Stimulated activated memory B cell treated with anti-CD40 and anti-IgM and Interleukin-4, amounts not matched to agents 10 μg/mL and 1 μg/mL and 100 μg/mL, for 72 hours (primary cell): ENCODE measurements at places on chromosomes 5 and 9.
A peak's percentile ranks its signal among the peaks of the same experiment; 100 is the strongest.

- ATAC-seq: no peak
Measured at GRCh38 chr9:70439991-70440706, 25.7 kb upstream of the KLF9 start.

DNA sequence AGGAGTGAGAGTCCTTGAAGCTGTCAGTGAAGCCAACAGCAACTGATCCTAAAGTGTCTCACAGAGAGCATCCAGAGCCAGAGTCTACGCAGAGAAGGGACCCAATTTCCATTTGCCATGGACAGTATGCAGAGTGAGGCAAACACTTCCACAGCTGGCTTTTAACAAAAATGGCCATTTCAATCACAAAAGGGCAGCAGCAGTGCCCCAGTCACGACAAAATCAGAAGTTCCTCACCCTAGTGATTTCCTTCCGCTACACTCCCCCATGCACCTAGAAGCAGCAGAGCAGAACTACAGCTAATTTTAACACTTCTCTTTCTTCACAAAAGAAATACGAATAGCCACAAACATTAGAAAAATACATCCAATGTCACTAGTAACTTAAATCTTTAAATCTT lies 27.9 kb downstream of the FBXW11 start:
- peak; percentile 92 for ATAC-seq

DNA sequence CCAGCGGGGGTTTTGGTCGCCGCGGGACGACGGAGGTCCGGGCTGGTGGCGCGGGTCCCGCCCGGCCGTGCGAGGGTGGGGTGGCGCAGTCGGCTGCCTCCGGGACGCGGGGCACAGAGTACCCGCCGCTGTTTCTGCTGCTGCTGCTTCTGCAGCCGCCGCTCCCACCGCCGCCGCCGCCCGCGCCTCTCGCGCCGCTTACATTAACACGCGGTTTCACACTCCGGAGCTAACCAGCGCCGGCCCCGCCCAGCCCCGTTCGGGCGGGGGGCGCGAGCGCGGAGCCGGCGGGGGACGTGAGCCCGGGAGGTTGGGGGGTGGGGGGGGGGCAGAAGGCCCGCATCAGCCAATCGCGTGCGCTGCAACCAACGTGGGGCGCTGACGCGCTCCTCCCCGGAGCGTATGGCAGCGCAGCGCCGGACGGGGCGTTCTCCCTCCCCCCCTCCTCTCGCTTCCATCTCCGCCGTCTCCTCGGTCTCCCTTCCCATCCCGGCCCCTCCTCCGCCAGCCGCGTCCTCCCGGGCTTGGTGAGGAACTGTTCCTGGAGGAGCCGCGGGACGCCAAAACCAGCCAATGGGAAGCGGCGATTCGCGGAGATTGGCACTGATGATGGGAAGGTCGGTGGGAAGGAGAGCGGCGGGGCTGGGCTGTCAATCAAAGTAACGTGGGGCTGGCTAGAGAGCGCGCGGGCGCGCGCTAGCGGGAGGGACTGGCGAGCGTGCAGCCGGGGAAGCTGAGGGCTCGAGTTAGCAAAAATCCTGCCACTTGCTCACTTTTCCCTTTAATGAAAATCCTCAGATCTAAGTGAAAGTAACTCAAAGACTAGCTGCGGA lies at the start of gene TLE1:
TSS of gene TLE1 (minus strand) at position 205 of the 833 bp plus-strand sequence. CDS start 1,307 bp downstream, outside the sequence.
- peak; percentile 89 for ATAC-seq

- ATAC-seq: no peak
Measured at GRCh38 chr5:383621-384020, 59.4 kb upstream of the EXOC3 start.

DNA sequence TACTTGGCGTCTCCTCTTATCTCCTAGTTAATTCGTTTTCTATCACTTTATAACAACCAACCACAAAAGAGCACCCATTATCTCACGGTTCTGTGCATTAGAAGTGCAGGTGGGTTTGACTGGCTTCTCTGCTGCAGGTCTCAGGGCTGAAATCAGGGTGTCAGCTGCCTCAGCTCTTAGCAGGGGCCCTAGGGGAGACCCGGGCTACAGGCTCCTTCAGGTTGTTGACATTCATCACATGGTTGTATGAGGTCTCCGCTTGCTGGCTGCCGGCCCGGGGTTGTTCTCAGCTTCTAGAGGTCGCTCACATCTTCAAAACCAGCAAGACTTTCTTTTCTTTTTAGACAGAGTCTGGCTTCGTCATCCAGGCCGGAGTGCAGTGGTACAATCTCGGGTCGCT lies 2.9 kb upstream of the ZMYND19 start:
- ATAC-seq: no peak

GRCh38 chr5:126676195-126676624 lies 75.5 kb downstream of the PHAX start:
- peak; percentile 77 for ATAC-seq

GRCh38 chr5:141697586-141697985 lies 15.6 kb upstream of the ARAP3 start:
- ATAC-seq: no peak

DNA sequence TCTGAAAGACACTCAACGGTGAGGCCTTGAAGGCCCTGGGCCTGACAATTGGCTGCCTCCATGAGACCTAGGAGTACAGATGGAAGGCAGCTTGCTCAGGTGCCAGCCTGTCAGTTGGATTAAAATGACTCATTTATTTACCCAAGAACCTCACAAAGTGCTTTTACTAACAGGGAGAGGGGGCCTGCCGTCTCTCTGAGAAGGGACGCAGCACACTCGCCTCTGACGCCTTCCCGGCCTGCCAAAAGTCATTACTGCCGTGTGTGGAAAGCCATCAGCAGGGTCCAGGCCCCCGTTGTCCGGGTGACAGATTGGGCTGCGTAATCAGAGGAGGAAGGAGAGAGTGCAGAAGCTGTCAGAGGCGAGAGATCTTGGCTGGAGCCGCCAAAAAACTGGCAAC lies 32.4 kb downstream of the DDX31 start:
- no peak for ATAC-seq

GRCh38 chr9:36742264-36742663 lies 169.6 kb downstream of the MELK start:
- ATAC-seq: no peak

- no peak for ATAC-seq
Measured at GRCh38 chr5:179150011-179150410, 89.8 kb downstream of the ZNF354C start.

DNA sequence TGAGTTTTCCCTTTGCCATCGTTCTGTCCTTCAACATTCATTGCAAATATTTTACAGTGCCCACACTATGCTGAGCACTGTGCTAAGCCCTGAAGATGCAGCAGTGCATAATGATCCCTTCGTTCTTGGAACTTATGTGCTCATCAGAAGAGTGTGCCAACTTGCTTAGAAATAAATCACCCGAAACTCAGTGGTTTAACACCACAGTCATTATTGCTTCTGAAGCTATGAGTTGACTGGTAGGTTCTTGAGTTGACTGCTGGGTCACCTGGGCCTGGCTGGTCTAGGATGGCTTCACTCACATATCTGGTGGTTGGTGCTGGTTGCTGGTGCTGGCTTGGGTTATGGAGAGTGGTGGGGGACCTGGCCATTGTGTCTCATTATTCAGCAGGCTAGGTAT lies 20.9 kb downstream of the PCSK5 start:
- ATAC-seq: no peak

DNA sequence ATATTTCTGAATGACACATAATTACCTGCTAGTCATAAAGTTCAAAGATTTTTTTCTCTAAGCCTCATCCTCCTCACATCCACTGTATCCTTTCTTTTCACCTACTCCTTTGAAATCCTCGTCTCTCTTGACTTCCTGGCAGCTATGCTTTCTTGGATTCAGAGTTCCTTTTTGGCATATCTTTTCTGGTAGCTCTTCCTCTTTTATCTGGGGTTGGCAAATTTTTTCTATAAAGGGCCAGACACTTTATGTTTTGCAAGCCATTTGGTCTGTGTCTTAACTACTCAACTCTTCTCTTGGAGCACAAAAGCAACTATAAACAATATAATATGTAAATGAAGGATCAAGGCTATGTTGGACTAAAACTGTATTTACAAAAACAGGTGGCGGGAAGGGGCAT lies 197.5 kb downstream of the KIAA0825 start:
- no peak for ATAC-seq

DNA sequence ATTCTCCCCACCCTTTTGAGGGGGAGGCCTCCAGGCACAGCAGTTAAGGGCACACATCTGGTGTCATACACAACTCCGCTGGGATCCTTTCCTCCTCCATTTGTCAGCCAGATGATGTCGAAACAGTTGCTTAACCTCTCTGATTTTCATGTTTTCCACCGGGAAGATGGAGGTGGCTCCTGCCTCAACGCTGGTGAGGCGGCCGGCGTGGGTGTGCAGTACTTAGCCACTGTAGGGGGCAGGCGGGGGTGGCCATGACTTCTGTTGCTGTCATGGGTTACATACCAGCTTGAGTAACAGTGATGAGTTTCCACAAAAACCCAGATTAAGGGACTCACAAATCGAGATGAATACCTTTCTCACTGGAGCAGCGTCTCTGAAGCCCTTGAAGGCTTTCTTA lies 63.1 kb upstream of the EPB41L4B start:
- no peak for ATAC-seq

DNA sequence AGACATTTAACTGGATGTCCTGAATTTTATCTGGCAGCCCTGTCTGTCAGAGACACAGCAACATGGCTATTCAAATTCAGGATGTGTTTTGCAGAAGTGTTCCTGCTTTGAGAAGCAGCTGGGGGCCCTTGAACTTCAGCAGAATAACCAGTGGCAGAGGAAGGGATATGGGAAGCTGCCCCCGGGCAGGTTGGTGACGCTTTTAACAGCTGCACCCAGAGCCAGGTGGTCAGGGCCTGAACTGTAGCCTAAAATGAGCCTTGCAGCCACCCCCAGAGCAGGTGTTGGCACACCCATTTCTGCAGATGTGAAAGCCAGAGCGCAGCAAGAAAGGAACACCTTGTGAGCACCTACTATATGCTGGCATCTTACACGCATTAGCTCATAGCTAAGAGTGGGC lies 128.7 kb upstream of the BOD1 start:
- ATAC-seq: peak; percentile 92

- ATAC-seq: peak; percentile 25
Measured at GRCh38 chr5:64649512-64649911, 40.8 kb upstream of the SHISAL2B start.

DNA sequence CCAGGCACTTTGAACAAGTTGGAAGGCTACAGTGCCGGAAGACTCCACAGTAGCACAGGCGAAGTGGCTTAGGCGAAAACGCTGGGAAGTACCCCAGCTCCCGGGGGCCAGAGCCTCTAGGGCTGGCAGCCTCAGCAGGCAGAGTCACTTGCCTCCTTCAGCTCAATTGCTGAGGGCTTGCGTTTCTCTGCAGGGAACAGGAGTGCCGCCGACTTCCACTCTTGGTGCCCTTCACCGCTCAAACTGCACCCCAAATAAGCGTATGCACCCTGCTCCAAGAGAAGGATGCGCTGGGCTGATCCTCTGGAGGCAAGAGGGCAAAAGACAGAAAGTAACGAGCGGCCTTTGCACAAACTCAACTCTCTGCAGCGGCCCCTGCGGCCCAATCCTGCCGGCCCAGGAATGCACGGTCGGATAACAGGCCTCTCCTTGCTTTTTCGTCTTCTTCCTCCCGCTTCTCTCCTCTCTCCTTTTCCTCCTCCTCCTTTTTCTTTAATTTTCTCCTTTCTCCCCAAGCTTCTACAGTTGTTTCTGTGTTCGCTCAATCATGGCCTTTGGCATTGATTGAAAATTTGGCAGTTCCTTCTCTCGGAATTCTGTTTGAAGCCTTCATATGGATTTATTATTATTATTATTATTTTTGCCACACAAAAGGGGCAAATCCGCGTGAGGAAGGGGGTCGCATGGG lies 1.1 kb upstream of the S1PR3 start:
- no peak for ATAC-seq

DNA sequence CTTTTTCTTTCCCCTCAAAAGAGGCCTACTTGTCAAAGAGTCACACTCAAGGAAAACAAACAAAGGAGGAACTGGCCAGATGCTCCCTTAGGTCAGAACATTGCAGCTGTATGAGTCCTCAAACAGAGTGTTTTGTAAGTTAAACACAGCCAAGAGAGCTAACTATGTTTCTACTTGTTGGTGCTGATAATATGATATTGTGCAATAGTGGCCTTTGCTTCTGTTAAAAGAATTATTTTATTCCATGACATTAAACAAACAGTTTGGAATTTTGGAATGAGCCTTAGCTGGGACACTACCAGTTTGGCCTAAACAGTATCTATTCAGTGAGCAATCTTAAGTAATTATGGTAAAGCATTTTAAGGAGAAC lies 56.0 kb upstream of the TPD52L3 start:
- ATAC-seq: no peak

DNA sequence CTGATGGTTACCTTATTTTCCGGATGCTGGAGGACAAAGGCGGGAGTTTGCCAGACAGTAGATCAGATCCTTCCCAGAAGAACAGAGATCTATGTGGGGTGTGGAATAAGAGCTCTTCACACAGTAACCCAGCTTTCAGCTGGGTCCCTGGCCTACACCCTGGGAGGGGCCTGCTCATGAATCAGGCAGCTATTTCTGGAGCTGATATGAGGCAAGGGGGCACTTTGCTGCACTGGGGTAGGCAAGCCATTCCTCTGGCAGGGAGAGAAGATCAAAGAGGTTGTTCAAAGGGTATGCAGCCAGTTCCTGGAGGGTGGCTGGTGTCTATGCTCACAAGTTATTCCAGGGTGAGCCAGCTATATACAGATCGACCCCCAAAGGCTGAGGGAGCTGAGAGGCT lies 48.6 kb downstream of the CYSTM1 start:
- no peak for ATAC-seq

DNA sequence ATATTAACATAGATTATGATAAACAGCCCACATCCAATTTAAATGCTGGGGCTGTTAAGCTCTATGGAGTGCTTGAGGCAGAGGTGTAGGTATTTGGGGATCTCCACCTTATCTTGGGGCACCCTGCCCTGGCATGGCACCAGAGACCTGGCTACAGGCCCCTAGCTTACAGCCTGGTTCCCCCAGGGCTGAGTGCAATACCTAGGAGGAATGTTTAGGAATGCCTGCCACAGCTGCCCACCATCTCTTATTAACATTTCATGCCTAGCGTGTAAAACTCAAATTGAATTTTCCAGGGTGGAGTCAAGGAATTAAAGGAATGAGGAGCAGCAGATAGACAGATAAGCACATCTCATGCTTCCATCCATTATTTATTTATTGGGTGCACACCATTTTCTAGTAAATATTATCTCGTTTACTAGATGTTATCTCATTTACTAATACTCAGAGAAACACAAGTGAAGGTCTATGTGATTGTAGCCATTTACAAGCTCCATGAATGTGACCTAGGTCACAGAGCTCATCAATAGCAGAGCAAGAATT lies 55.6 kb upstream of the TNFSF8 start:
- no peak for ATAC-seq

- no peak for ATAC-seq
Measured at GRCh38 chr5:124742983-124743601, 3.3 kb downstream of the ZNF608 start.

DNA sequence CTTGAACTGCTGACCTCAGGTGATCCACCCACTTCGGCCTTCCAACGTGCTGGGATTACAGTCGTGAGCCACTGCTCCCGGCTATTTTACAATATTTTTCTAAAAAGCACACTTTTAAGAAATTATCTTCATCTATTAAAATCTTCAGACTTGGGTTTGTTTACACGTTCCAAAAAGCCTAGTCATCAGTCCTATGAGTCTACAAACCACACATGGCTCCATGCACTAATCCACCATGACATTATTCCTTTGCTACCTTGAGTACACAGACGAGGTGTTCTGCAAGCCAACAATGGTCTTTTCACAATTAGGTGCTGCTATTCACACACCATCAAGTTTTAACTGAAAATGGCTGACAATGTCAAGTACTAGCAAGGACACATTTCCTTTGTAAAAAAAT lies 41.0 kb downstream of the TRPM6 start:
- ATAC-seq: no peak
